ENCODE measurements at places on chromosomes 12 and 14. TPM values are rescaled to one million over a fixed set of nuclear protein-coding genes. Genes with fewer than 3 reads are reported as not detected.

DNA sequence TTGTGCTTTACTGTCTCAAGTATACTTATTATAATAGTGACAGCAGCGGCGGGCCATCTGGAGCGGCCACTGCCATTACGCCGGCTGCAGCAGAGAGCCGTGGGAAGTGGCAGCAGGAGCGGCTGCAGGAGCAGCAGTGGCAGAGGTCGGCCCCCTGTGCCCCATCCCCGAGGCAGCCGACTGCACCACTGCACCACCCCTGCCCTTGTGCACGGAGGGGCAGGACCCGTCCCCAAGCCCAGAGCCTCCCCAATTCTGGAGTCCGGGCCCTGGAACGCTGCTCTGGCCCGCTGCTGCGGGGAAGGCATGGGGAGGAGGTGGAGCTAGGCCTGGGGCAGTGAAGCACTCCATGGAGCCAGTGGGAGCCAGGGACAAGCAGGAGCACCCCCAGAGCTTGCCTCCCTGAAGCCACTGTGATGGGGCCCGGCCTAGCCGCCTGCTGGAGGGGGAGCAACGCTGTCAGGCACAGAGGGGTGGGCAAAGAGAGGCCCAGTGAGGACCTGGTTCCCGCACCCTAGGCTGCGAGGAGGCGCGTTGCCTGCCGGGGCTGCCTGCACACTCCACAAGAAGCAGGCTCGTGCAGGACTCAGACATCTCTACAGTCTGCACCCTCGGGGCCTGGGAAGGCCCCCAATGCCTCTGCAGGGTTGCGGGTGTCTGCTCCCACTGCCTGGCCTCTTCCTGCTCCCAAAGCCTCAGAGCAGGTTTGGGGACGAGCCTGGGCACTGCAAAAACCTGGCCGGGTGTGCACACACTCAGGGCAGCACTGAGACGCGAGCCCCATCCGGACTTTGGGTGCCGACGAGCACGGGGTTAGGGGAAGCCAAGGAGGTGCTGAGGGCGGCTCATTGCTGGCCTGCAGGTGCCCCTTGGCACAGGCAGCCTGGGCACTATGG, 74.2 kb upstream of the RASSF8 start:
- peak; percentile 25 for ATAC-seq

DNA sequence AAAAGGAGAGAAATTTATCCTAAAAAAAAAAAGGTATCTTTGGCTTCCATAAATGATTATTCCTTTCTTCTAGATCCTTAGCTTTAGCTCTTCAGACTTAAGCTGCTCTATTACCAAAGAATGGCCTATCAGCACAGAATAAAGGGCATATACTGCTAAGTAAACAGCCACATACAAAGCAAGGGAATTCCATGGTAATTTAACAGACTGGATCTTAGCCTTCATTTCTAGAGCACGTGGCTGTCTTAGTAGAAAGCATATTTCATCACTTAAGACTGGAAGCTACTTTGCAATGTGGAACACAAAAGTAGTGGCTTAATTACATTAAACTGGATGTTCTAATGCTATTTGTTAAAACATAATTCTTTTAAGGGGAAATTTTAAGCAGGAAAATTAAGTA, 23.1 kb downstream of the TMED10 start:
- ATAC-seq, result no peak

The TAS2R30 gene
- total RNA-seq, result 1.3 TPM

The FAM186B gene
- 0.31 TPM for total RNA-seq
